GM12864 (cell line): ENCODE measurements at places on chromosomes 7 and 10.

DNA sequence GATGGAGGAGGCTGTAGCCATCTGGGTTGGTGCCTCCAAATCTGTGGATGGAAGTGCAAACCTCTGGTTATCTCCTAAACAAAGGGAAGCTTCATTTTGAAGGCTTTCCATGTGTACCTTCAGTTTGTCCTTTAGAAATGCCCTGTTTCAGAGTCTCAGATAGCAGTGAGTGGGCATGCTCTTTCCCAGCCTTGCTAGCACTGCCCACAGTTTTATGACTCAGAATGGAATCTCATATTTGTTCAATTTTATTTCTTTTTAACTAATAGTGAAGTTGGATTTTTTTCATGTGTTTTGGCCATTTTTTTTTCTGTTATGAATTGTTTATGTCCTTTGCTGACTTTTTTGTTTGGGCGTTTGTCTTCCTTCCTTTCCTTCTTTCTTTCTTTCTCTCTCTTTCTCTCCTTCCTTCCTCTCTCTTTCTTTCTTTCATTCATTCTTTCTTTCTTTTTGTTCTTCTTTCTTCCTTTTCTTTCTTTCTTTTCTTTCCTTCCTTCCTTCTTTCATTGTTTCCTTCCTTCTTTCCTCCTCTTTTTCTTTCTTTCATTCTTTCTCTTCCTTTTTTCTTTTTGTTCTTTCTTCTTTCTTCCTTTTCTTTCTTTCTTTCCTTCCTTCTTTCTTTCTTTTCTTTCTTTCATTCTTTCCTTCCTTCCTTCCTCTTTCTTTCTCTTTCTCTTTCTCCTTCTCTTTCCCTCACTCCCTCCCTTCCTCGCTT lies 25.6 kb downstream of the PRF1 start:
- DNase-seq = no peak

DNA sequence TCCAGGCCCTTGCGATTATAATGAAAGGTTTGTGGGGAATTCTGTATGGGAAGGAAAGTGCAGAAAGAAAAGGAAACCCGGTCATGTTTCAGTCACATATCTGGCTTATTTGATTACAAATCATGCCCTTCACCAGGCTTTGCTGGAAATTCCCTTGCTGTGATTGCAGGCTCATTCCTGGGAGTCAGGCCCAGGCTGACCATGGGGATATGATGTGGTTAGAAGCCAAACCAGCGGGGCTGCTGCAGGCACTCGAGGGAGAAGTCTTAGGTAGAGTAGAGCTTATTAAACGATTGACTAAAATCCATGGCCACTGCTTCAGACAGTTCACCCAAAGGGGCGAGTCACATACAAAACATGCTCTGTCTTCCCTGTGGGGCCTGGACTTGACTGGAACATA lies 16.2 kb downstream of the PKD1L1 start:
- no peak for DNase-seq

GRCh38 chr7:100965045-100965722 lies 4.2 kb upstream of the MUC12 start:
- no peak for DNase-seq

GRCh38 chr7:28643188-28643569 lies 230.9 kb downstream of the CREB5 start:
- DNase-seq = no peak

- peak; percentile 50 for DNase-seq
Measured at GRCh38 chr10:45418849-45419675, 45.0 kb downstream of the ALOX5 start.

- DNase-seq = no peak
Measured at GRCh38 chr7:151830121-151830830, 46.6 kb downstream of the PRKAG2 start.

DNA sequence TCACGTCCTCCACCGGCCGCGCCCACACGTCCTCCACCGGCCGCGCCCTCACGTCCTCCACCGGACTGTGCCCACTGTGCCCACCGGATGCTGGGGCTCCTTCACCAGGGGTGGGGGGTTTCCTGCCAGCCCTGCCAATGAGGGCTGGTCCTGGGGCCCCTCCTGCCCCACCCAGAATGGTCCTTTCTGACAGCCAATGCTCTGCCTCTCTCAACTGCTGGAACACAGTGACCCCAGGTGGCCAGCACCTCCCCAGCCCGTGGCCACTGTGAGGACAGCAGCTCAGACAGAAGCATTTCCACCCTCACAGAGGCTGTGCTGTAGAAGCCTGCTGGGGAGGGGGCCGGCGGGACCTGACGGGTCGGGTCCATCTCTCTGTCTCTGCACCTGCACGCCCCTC lies 90.1 kb upstream of the DNAAF5 start:
- no peak for DNase-seq

GRCh38 chr10:84308481-84309304 lies 19.7 kb upstream of the CCSER2 start:
- DNase-seq = no peak

DNA sequence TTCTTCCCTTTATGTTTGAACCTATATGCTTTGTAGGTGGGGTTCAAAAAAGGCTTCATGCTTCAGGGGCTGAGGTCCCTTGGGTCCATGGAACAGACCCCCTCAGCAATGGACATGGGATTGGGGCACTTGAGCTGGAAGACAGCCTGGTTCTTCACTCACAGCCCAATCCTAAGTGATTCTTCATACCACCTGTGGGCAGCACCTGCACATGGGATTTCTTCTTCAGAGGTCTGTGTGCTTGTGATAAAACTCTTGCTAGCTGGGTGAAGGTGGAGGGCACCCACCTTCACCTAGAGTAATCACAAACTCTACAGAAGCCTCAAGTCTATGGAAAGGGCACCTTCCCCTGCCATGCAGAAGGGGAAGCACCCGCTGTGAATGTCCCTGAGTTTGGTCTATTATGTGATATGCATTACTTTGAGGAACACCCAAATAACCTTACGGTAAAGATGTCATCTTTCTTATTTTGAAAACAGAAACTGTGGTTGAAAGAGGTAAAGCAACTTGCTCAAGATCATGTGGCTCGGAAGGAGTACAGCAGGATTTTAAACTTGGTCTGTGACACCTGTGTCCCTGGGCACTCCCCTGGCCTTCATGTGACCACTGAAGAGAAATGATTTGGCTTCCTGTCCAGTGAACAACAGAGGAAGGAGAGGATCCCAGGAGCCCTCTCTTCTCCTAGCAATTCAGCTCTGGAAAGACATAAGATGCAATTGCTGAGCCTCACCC lies 469.5 kb upstream of the ZMIZ1 start:
- DNase-seq = no peak

DNA sequence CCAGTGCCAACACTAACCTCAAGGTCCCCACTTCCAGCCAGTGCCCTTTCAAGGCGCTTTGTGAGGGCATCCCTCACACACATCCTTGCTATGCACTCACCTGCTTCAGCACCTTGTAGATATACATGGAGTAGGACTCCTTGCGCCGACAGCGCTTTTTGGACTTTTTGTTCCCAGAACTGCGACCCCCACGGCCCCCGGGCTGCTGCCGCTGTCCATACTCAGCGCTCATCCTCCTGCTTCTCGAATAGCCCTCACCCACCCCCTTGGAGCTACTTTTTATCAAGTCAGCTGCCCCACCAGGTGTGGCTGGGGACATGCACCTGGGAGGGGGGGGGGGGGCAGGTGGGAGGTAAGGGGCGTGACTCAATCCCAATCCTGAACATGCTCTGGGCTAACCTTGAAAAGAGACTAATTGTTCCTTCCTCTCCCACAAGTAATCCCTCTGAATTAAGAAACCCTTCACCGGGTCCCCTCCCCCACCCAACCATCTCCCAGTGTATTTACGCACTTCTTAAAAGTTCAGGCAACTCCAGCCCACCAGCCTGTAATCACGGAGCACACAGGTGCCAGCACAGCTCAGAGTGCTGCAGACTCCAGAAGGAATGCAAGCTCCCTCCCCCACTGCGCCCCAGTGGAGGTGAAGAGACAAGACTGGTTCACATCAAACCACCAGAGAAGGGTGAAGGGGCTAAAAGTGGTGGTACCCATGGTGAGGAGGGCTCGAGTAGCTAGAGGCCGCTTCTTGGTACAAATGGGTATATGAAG lies at the start of gene H2BK1:
H2BK1 (minus strand) TSS at position 402 of the 768 bp plus-strand sequence; CDS start at position 232, 170 bp downstream.
- DNase-seq = no peak

DNA sequence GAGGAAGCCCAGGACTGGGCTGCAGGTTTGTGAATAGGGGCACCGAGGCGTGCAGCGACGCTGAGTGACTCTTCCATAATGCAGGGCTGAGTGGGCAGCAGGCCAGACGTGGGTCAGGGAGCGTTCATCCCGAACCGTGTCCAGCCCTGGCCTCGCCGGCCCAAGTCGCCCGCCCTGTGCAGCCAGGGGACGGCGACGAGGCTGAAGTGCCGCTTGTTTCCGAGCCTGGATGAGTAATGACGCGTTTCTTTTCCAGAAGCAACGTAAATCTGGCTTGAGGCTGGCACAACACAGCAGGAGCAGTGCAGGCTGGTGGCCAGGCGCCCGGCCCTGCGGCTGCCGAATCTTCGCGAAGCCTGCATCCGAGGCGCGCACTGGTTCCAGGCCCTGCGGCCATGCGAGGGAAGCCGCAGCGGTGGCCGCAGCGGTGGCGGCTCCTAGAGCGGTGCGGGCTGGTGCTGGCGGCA lies 74.0 kb upstream of the SEC61G start:
- no peak for DNase-seq

DNA sequence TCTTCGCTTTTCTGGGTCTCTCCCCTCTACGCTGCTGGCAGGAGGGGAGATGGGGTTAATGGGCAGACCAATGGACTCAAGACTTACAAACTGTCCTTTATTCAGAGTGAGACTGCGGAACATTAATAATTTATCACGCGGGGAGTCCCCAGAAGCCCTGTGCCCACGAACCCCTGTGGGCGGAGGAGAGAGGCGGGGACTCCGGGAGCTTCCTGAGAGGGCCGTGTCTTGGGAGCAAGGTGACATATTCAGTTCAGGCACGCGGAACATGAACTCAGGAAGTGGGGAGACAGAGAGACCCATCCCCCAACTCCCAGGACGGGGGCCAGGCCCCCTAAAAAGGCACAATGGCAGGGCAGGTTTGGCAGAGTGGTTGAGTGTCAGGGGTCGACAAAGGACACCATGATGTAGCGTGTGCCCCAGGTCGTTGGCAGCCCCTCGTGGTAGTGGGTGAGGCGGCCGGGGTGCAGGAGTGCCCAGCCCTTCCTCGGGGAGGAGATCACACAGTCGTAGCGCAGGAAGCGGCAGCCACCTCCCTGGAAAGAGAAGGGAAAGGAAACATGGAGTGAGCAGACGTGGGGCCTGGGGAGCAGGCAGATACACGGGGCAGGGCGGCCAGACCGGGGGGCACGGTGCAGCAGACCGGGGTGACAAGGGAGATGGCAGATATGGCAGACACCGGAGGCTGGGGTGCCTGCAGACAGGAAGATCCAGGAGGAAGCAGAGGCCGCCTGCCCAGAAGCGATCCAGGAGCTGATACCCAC lies 5.2 kb upstream of the MOGAT3 start:
- no peak for DNase-seq

GRCh38 chr7:99459087-99459486 lies 6.9 kb downstream of the ATP5MF start:
- DNase-seq = no peak

DNA sequence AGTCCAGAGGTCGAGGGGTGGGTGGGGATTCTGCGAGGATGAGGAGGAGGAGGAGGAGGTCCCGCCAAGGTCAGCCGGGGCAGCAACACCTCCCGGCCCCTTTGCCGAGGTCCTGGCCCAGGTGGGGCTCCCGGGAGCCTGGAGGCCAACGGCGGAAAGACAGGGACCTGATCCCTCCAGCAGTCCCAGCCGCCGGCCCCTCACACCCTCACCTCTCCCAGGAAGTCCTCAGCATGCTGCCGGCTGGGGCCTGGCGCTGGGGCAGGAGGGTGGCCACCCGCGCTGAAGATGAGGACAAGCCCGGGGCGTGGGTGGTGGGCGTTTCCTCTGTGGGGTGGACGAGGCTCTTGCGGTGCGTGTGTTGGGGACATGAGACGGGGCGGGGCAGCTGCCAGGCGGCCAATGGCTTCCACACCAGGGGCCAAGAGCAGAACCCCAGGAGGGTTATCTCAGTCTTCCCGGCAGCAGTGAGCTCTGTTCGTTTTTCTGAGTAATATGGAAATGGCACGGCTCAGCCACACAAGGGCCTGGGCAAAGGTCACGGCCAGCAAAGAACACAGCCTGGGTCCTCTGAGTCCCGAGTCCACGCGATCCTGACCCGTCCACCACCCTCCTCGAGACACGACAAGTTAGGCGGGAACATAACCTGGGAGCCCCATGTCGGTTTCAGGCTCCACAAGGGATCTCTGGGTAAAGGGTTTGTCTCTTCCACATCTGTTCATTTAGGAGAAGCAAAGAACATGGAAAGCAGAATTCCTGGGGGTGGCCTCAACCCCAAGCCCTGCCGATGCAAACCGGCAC lies 82.9 kb upstream of the PDGFA start:
- no peak for DNase-seq

DNA sequence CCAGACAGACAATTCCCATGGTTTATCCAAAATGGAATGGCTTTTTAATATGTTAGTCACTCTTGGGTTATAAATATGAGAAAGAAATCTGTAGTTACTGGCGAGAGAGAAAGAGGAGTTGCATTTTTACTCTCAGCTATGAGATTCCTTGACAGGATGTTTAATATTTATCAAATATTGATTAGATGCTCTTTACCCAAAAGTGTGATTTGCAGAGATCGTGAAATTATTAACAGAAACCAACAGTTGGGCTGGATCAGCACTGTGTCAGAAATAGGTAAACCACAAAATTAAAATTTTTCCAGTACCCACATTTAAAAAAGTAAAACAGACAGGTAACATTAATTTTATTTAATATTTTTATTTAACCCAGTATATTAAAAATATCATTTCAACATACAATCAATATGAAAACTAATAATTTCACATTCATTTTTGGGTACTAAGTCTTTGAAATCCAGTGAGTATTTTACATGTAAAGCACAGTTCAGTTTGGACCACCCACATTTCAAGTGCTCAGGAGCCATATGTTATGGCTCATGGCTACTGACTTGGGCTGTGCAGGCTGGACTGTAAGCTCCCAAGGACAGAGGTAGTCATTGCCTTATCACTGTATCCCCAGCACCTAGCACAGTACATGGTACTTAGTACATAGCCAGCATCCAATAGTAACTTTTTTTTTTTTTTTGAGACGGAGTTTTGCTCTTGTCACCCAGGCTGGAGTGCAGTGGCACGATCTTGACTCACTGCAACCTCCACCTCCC lies 42.5 kb downstream of the KLHDC10 start:
- no peak for DNase-seq

- DNase-seq = no peak
Measured at GRCh38 chr7:140983802-140984201, 30.9 kb downstream of the MRPS33 start.

DNA sequence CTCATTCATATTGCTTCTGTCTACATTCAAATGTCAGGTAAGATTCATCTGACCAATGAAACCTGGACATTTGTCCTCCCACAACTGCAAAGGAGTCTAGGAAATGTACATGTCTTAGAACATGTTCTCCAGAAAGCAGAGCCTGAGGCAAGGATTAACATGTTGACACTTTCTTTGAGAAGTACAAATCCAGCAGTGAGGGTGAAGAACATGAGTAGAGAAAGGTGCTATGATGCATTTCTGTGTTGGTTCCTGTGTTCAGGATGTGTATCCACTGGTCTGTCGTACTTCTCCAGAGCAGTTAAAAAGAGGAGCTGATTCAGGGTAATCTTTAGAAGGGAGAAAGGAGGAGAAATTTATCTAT lies 146.0 kb upstream of the AGR3 start:
- DNase-seq = no peak
